ENCODE measurements at places on chromosomes 16 and 17. TPM values are rescaled to one million over a fixed set of nuclear protein-coding genes. Genes with fewer than 3 reads are reported as not detected.

The ARSG gene
- total RNA-seq: 3.2 TPM

The ADAM11 gene
- 14.3 TPM for total RNA-seq

The CMTM2 gene
- 0.25 TPM for total RNA-seq

The CRAMP1 gene
- total RNA-seq: 10.6 TPM

The GH2 gene
- total RNA-seq: not detected

The HOXB13 gene
- total RNA-seq: not detected

The PRAC2 gene
- total RNA-seq: not detected

The LLGL2 gene
- 0.74 TPM for total RNA-seq

The INCA1 gene
- 0.25 TPM for total RNA-seq

The ETV4 gene
- 1.2 TPM for total RNA-seq

The DRC3 gene
- total RNA-seq: 1.2 TPM

The SPHK1 gene
- 2.5 TPM for total RNA-seq

The KRTAP4-5 gene
- total RNA-seq: not detected

The CCL3 gene
- total RNA-seq: 0.74 TPM

The EFCAB13 gene
- total RNA-seq: 17.0 TPM

The HP gene
- 0.74 TPM for total RNA-seq

The RAMP2 gene
- total RNA-seq: 10.1 TPM

The PRR35 gene
- not detected for total RNA-seq

The DLX3 gene
- under 0.01 TPM for total RNA-seq

The ADCY9 gene
- total RNA-seq: 7.1 TPM

The TSPOAP1 gene
- total RNA-seq: 32.5 TPM

The MEOX1 gene
- total RNA-seq: 0.25 TPM

The WFIKKN1 gene
- total RNA-seq: 0.74 TPM

The PFAS gene
- 34.7 TPM for total RNA-seq

The NKD1 gene
- total RNA-seq: 1.5 TPM

The MED31 gene
- total RNA-seq: 9.1 TPM

The TMEM100 gene
- 3.9 TPM for total RNA-seq

The GP2 gene
- not detected for total RNA-seq

The TMEM170A gene
- total RNA-seq: 17.0 TPM

The KRTAP4-6 gene
- total RNA-seq: not detected

The HAS3 gene
- total RNA-seq: 8.1 TPM

The SDR42E2 gene
- total RNA-seq: under 0.01 TPM

The KRT33B gene
- not detected for total RNA-seq

The TRAF7 gene
- 29.7 TPM for total RNA-seq

The CTRL gene
- total RNA-seq: 3.4 TPM

The GDPD1 gene
- total RNA-seq: 43.3 TPM

The SLC35G6 gene
- not detected for total RNA-seq

The TRIM72 gene
- total RNA-seq: 0.49 TPM

The CEMP1 gene
- not detected for total RNA-seq

The METTL26 gene
- total RNA-seq: 23.1 TPM

The HIGD1B gene
- total RNA-seq: 2.2 TPM

The CNGB1 gene
- total RNA-seq: 0.49 TPM

The KRTAP4-3 gene
- total RNA-seq: not detected

The SEPTIN1 gene
- total RNA-seq: 0.74 TPM

The C17orf107 gene
- total RNA-seq: 3.7 TPM

The CD300LB gene
- total RNA-seq: under 0.01 TPM

The RNU2-1 gene
- total RNA-seq: not detected

The G6PC1 gene
- total RNA-seq: not detected

The KCNG4 gene
- total RNA-seq: not detected

The GOSR2 gene
- total RNA-seq: 37.1 TPM
